ENCODE measurements at places on chromosomes 16 and 17.

GRCh38 chr16:88922114-88922825, 54.7 kb downstream of the CBFA2T3 start:
- DNase-seq, result peak; percentile 78

GRCh38 chr17:382644-383533, 30.3 kb upstream of the RPH3AL start:
- peak; percentile 94 for DNase-seq

DNA sequence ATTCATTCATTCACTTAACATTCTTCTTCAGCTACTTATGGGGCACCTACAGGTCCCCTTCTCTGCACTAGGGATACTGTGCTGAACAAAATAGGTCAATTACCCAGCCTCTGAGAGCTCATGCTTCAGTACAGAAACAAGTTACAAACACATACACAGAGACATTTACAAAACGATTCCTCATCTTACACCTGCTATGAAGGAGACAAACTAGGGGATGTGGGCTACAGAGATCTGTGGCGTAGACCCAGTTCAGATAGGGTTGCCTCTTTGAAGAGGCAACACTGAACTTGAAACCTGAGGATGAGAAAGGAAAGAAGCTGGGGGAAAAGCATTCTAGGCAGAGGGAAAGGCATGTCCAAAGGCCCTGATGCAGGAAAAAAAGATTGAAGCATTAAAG, 5.2 kb downstream of the IL21R start:
- DNase-seq, result no peak

DNA sequence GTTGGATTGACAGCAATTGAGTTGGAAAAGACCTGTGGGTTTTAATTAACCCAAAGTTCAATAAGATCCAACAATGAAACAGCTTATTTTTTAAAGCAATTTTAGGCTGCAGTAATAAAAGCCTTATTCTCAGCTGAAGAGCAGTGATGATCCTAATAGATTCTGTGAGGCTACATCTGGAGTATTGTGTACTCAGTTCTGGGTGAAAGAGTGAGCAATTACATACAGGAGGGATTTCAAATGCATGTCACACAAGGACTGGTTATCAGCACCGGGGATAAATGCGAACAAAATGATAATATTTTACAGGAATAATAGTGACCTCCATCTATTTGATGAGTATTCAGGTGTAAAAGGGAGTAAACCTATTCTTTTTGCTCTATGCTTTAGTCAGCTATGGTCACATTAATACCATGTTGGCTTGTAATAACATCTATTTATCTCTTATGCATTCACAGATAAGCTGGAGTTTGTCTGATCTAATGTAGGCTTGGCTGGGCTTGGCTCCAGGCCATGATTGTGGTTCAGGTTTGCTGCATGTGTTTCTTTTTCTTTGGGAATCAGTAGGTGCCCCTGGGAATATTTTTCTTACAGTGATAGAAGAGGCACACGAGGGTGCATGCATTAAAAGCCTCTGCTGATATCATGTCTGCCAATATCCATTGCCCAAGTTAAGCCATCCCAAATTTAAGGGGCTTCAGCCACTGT, 22.2 kb upstream of the TOX3 start:
- no peak for DNase-seq

GRCh38 chr16:72500545-72500944, 328.6 kb upstream of the PMFBP1 start:
- DNase-seq, result no peak

DNA sequence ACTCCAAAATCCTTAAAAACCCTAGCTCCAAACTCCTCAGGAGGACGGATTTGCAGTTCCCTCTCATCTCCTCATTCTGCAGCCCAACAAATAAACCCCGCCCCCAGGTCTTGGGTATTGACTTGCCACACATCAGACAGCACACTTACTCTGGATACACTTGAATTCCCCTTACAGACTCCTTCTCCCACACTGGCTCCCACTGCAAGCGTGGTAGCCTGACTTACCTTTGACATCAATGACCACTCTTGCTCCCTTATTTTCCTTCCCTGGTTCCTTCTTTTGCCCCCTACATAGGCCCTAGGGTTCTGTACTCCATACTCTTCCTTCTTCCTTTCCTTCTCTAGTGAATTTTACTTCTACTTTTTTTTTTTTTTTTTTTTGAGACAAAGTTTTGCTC, 7.5 kb downstream of the RFFL start:
- no peak for DNase-seq

DNA sequence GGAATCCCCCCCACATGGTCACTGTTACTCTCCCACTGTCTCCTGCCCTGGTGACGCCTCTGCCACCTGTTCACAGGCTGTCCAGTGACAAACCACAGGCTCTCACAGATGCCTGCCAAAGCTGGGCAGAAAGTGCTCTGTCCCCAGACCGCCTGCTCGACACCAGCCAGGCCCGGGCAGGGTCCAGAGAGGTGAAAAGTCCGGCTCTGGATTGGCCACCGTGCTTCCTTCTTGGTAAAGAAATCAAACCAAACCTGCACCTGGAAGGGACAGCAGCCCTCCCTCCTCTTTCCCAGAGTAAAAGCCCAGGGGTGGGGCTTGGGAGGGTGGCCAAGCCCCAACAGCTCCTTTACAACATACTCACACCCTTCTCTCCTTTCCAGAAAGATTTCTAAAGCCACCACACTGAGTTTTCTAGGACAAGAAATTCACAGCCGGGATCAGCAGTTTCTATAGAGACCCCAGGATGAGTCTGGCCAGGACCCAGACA, 6.2 kb downstream of the PCGF2 start:
- peak; percentile 66 for DNase-seq

GRCh38 chr16:60645541-60645940, 1390.7 kb downstream of the CDH8 start:
- no peak for DNase-seq

- no peak for DNase-seq
Measured at GRCh38 chr17:79939094-79939435, 96.6 kb downstream of the TBC1D16 start.

DNA sequence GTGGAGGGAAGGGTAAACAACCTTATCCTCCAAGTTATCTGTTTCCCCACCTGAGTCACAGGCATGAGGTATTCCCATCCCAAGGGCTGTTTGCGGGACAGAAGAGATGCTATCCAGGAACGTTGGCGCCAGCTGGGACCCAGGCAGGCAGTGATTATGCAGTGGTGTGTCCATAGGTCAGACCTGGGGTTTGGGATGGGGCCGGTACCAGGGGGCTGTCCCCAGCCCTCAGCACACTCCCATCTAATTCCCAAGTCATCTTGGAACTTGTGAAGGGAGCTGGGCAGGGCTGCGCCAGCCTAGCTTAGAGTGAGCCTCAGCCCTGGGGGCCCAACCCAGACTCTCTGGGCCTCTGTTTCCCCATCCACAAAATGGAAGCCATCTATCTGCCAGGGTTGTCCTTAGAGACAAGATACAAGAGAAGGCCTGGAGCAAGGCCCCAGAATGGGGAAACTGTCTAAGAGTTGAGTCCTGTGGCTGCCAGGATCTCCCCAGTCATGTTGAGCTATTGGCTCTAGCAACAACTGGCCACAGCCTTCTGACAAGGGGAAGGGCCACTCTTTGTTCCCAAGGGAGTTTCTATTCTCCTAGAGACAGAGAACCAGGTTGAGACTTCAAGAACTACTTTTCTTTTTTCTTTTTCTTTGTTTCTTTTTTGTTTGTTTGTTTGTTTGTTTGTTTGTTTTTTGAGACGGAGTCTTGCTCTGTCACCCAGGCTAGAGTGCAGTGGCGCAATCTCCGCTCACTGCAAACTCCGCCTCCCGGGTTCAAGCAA, 9.8 kb upstream of the JUP start:
- no peak for DNase-seq

DNA sequence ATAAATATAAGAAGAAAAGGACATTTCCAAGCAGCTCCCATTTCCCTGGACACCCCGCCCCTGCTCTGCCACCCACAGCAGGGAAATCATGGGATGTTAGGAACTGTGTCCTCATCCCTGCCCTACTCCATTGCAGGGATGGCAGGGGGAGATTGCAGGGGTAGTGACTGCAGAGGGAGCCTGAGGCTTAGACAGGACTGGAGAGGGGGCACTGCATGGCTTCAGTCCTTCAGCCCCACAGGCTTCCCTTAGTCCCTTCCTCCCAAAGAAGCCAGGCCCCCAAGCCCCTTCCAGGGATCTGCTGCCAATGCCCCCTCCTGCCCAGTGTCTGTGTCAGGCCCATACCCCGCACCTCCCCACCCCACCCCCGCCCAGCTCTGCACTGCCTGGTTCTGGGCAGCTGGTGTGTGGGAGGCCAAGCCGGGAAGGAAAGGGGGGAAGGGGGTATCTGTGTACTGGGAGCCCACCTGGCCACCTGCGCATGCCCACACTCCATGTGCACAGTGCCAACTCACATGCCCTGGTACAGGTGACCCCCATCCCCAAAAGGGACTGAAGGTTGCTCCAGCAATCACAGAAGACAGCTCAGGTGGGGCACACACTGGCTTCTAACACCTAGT, 3.3 kb downstream of the RUNDC3A start:
- DNase-seq, result no peak

DNA sequence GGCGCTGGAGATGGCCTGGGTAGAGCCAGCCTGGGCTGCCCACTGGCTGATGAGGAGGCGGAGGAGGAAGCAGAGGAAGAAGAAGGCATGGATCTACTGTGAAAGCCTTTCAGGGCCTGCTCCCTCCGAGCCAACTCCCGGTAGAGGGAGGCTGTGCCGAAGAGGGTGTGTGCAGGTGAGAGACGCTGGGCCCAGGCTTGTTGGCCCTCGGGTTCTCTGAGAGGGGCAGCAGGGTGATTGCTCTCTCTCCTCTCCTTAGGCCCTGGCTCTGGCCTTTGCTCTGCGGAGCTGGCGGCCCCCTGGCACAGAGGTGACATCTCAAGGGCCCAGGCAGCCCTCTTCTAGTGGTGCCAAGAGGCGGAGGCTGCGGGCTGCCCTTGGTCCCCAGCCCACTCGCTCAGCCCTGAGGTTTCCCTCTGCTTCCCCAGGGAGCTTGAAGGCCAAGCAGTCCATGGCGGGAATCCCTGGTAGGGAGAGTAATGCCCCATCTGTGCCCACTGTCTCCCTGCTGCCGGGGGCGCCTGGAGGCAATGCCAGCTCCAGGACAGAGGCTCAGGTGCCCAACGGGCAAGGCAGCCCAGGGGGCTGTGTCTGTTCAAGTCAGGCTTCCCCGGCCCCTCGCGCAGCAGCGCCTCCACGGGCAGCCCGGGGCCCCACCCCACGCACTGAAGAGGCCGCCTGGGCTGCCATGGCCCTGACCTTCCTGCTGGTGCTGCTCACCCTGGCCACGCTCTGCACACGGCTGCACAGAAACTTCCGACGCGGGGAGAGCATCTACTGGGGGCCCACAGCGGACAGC, 3.6 kb downstream of the TP53I13 start:
- no peak for DNase-seq

- no peak for DNase-seq
Measured at GRCh38 chr16:17302214-17302613, 168.5 kb downstream of the XYLT1 start.

- no peak for DNase-seq
Measured at GRCh38 chr17:43911904-43912303, 4.6 kb upstream of the MPP2 start.

- DNase-seq, result peak; percentile 22
Measured at GRCh38 chr16:77169650-77170236, 21.2 kb upstream of the MON1B start.

DNA sequence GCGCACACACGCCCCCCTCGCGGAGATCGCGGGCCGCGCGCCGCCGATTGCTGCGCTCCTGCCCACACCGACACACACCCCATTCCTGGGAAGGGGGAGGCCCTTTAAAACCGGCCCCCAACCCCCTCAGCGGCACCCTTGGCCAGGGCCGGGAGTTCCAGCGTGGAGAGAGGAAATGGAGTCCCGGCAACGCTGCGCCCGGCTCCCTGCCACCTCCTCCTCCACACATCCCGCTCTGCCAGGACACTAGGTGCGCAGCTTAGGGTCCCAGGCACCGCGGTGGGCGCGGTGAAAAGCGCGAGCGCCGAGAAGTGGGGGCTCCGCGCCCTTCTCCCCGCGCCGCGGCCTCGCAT, 397 bp downstream of the CDC42EP4 start:
- DNase-seq, result no peak

- DNase-seq, result no peak
Measured at GRCh38 chr16:4987580-4988374, 29.6 kb downstream of the SEC14L5 start.

DNA sequence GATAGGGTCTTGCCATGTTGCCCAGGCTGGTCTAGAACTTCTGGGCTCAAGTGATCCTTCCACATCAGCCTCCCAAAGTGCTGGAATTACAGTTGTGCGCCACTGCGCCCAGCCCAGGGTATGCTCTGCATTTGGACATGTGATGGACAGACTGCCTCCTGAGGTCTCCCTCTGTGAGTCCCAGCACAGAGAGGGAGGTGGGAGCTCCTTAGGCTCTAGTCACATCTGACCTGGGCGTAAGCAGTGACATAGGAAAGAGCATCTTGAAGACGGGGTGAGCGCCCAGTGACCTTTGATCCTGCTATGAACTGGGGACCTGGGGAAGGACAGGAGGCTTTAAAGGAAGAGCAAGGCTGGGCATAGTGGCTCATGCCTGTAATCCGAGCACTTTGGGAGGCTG, 2.2 kb upstream of the GFAP start:
- no peak for DNase-seq

GRCh38 chr16:56286809-56287208, 95.5 kb downstream of the GNAO1 start:
- DNase-seq, result no peak

- DNase-seq, result no peak
Measured at GRCh38 chr17:16929757-16930520, 42.0 kb downstream of the TNFRSF13B start.

GRCh38 chr17:59892251-59892923, 356 bp downstream of the TUBD1 start:
- no peak for DNase-seq

DNA sequence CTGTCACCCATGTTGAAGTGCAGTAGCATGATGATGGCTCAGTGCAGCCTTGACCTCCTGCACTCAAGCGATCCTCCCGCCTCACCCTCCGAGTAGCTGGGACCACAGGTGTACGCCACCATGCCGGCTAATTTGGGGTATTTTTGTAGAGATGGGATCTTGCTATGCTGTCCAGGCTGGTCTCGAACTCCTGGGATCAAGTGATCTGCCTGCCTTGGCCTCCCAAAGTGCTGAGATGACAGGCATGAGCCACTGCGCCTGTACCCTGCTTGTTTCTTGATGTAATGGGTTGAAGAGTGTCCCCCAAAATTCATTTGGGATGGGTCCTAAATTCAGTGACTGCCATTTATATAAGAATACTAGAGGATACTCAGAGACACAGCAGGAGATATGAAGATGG, 57.2 kb downstream of the ABCC6 start:
- no peak for DNase-seq

DNA sequence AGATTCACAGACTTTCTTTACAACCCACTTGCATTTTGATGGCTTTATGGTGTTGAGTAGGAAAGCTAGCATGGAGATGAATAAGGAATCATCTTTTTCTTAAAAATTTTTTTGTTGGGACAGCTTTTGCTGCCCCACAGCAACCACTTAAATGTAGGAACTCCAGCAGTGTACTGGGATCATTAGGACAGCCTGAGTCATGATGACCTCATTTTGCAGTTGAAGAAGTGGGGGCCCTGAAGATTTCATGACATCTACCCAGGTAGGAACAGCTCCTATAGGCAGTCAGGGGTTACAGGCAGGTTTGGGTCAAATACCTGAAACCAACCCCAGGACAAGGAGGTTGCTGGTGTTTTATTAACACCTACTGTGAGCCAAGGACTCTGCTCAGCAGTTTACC, 2.1 kb downstream of the METTL22 start:
- DNase-seq, result no peak
